ENCODE measurements at places on chromosomes 4 and X.

GRCh38 chr4:19835429-19835828, 416.3 kb upstream of the SLIT2 start:
- no peak for DNase-seq

DNA sequence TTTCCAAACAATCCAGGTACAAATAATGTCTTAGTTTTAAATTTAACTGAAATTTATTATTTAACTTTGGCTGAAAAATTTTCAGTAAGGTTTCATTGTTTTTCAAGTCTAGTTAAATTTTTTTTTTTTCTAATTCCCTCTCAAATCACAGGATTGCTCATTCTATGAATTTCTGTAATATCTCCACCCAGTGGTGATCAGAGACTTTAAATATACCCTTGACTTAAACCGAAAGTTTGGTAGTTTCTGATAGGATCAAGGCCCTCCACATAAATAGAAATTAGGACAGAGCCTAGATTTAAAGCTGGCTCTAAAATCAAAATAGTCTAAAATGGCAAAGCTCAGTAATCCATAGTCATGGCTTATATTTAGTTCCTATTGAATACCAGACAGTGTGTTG, 175.4 kb downstream of the TBCK start:
- no peak for DNase-seq

DNA sequence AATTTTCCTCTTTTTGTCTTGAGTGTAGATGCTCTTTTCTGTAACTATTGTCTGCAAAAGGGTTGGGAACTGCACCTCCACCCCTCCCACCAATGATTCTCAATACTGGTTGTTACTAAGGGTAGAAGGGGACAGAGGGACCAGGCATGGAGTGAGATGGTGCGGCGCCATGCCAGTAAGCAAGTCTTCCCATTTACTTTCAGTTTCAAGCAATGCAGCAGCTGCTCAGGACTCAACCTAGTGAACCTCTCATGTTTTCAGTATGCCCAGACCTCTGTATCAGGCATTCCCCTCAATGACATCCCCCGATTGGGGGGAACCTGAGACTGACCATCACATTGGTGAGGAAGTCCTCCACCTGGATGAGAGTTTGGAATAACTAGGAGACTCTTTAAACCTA, 41.5 kb downstream of the ZNF81 start:
- no peak for DNase-seq

- no peak for DNase-seq
Observed at GRCh38 chr4:32136081-32136787, 1416.1 kb downstream of the PCDH7 start.
